ENCODE measurements at places on chromosomes 16 and 17.

- no peak for DNase-seq
These were observed 181.9 kb downstream of the SPECC1 start for GRCh38 chr17:20191056-20191455.

- DNase-seq: no peak
These were observed 18.2 kb downstream of the DDX42 start for GRCh38 chr17:63792055-63792729.

GRCh38 chr16:53052519-53053501 is at the start of gene CHD9NB:
TSS of gene CHD9NB (minus strand) at chr16:53052897. CDS start at chr16:53044158, 8,739 bp downstream.
- no peak for DNase-seq

DNA sequence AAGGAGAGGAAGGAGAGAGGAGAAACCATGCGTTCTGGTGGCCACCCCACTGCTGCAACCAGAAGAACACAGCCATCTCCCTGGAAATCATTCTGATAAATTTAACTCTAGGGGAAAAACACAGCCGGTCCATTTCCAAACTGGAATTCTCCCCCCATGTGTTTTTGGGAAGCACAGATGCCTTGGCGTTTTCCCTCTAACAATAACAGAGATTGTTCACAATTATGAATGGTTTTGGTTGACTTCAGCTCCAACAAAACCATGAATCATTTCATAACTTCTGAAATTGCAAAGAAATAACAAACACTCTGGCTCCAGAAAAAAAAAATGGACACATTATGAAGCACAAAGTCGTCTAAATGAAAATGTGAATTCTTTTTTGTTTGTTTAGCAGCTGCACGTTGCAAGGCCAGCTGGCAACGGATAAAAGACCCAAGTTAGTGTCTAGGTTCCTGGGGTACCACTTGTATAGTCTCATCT is 46.2 kb downstream of the GNAO1 start:
- DNase-seq: no peak

- no peak for DNase-seq
These were observed 736 bp downstream of the SPATA20 start for GRCh38 chr17:50547736-50548083.

- DNase-seq: no peak
These were observed 585 bp upstream of the KRT36 start for GRCh38 chr17:41490000-41490990.

GRCh38 chr17:27535975-27536374 is 79.7 kb downstream of the KSR1 start:
- DNase-seq: no peak
